HT-29 (cell line): ENCODE measurements at places on chromosomes 1 and 21. TPM values are rescaled to one million over a fixed set of nuclear protein-coding genes. Genes with fewer than 3 reads are reported as not detected.
A peak's percentile ranks its signal among the peaks of the same experiment; 100 is the strongest.

GRCh38 chr1:145711213-145711651 is 4.1 kb upstream of the PDZK1 start:
- DNase-seq = peak; percentile 93

GRCh38 chr1:67689267-67690017 is 4.4 kb downstream of the GADD45A start:
- DNase-seq = no peak

GRCh38 chr1:181021811-181022434 is 747 bp downstream of the STX6 start:
- DNase-seq = peak; percentile 63

DNA sequence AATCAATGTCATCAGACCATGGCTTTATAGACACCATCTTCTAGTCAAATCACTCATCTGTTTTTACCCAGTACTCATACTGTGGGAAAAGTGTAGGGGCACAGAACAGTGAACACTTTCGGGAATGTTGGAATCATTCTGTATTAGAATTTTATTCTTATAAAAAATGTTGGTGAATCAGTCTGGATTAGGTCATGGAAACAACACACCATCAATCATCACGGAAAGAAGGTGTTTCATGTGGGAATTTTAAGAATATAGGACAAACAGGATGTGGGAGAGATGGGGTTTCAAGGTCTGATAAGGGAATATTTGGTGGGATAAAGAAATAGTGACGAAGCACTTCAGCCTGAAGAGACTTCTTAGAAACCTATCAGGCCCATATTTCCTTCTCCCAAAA is 17.3 kb downstream of the GBP1 start:
- no peak for DNase-seq

- peak; percentile 58 for DNase-seq
Measured at GRCh38 chr1:231395076-231395997, 26.8 kb downstream of the EGLN1 start.

DNA sequence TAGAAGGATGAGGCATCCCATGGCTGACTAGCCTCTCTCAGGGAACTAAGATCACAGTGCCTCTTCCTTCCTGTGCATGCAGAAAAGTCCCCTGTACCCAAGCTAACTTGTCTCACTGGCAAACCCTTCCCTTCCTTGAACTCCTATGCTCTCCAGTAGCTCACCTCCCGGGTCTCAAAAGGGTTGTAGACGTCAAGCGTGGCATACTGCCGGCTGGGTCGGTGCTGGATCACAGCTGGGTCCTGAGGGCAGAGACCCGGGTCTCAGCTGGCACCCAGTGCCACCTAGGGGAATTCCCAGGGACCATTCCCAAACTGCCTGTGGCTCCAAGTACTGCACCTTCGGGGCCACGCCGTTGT is 688 bp downstream of the SCAMP3 start:
- peak; percentile 55 for DNase-seq

- DNase-seq = no peak
Measured at GRCh38 chr1:87673309-87673708, 344.6 kb downstream of the LMO4 start.

LAD1 gene
- 216 and 238 TPM in 2 replicates for total RNA-seq

COL18A1 gene
- 27.7 and 32.2 TPM in 2 replicates for total RNA-seq
